ENCODE measurements at places on chromosomes 7 and 10. TPM values are rescaled to one million over a fixed set of nuclear protein-coding genes. Genes with fewer than 3 reads are reported as not detected.

DNA sequence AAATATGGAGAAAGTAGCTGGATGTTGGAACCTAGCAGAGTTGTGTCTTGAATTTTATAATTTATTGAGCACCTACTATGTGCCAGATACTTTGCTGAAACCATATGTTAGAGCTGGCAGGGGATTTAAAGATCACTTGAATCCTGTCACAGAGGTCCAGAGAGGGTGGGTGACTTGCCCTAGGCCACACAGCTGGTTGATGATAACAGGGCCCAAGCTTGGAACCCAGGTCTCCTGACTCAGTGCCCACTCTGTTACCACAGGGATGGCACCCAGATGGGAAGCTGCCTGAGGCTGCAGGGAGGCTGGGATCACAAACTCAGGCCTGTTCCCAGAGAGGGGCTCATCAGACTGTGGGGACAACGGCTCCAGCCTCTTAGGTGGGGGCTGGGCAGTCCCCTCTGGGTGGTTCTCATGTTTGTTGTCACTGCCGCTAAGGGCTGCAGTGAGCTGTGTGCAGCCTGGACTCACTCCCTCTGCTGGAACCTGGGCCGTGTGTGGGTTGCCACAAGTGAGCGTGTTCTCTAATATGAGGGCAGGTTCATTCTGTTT is 18.6 kb downstream of the GOLGA7B start:
- no peak for DNase-seq

GRCh38 chr10:52609071-52609470 is 163.5 kb downstream of the MBL2 start:
- no peak for DNase-seq

- no peak for DNase-seq
Observed at GRCh38 chr7:74439541-74439940, 14.2 kb upstream of the GTF2IRD1 start.

DNA sequence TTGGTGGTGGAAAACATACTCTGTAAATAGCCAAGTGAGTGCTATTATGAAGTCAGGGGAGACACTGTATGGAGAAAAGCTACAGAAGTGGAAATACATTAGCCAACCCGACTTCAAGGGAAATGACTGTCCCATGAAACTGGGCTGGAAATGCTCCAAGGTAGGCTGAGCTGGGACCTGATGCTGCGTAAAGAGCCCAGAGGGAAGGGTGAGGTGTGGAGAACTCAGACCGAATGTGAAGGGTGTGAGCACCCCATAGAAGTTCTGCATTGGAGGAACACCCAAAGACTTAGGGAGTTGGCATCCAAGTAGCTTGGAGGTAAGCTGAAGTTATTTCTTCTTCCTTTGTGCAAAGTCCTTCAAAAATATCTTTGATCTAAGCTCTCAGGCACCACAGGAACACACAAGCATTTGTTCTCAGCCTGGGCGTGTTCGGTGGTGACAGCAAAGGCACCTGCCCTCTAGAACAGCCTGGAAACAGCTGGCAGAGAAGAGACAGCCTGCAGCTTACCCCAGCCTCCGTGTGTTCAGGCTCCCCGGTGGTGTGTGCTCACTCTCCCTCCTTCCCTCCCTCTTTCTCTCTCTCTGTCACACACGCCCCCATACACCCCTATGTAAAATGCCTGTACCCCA is 19.1 kb upstream of the GJD4 start:
- no peak for DNase-seq

- no peak for DNase-seq
Observed at GRCh38 chr7:117750612-117751563, 122.4 kb downstream of the CTTNBP2 start.

DNA sequence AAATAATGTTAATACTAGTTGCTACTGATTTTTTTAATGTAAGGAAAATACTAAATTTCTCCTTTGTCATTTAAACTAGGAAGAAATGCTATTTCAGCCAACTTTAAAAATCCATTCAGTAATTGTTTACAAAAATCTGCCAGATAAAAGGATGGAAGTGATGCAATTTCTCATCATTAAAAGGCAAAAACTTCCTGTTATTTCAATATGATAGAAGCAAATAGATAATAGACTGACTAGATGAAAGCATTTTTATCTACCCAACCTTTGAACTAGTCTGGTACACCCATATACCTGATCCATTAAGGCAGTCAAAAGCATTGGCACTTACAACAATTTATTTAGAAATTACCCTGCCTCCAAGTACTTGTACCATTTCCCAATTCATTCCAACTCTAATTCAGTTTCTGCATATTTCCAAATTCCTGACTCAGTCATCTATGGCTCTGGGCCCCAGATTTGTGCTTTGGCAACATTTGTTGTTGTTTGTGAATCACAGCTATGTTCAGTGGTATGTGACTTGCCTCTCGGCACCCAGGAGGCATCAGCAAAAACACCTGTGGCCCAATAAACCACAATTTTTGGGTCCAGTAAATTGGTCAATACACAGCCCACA is 482.6 kb upstream of the SEMA3A start:
- no peak for DNase-seq

DNA sequence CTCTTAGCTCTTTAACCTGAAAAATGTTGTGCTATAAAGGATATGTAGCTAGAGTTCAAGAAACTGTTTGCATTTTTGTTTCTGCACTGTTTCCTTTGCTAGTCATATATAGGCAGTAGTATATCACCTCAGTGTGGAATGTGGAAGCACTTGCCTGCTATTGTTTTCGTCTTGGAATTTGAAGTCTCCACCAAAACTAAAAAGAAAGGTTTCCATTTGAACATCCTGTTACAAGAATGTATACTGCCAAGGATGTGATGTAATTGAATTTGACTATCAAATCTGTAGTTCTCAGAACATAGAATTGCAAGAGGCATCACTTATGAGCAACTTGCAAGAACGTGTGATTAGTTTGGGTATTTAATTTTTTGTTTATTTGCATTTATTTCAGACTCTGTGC is 51.1 kb upstream of the MEOX2 start:
- DNase-seq = no peak

GRCh38 chr7:156475666-156476065 is 164.9 kb upstream of the RNF32 start:
- DNase-seq = no peak

DNA sequence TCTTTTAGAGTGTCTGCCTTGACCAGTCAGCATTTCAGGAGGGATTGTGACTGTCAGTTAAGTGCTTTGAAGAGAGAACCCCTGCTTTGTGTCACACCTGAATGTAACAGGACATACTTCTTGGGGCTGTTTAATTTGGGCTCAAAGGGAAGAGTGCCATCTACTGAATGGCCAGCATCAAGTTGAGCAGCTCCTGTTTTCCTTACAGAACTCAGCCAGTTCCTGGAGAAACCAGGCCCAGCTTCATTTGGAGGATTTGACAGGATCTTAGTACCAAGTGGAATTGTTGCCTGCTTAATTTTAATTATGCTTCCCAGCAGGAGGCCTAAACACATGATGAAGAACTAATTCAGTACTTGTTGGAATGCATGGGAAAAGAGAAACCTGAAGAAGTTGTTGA is 8.3 kb downstream of the ADD3 start:
- DNase-seq = no peak

GRCh38 chr10:10128387-10128786 is 889.3 kb upstream of the CELF2 start:
- DNase-seq = no peak

GRCh38 chr10:124233546-124234138 is 140.2 kb upstream of the CHST15 start:
- DNase-seq = no peak

- DNase-seq = no peak
Observed at GRCh38 chr10:4543938-4544533, 282.0 kb upstream of the AKR1E2 start.

DNA sequence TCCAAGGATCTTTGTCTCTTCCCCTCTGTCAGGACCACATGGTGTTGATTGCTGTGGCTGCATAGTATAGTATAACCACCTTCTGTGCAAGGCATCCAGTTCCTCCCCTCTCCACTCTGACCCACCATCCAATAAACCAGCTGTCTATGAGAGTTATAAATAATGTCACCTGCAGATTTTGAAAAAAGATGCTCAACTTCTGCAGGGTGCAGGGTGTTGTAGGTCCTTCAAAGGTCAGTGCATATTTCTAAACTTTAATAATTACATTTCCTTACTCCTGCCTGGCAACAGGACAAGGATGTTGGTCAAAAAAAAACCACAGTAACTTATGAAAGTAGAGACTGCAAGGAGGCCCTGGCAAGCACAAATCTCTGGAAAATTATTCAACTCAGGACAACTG is 166.2 kb downstream of the PKD1L1 start:
- DNase-seq = no peak

- no peak for DNase-seq
Observed at GRCh38 chr7:3955751-3956696, 655.0 kb downstream of the SDK1 start.

DNA sequence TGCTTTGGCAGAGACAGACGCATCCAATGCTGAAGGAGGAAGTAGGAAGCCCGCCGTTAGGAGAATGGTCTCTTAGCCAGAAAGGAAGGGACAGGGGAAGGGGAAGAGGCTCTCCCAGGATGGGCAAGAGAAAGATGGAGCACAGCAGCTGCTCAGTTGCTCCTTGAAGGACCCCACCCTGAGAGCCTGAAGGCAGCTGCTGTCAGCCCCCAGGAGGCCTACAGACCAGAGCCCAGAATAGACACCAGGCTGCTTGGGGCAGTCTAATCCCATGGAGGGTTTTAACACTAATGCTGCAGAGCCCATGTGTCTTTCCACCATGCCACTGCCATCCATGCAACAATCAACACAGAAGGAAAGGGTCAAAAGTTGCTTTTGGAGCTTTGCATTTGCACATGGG is 3.5 kb upstream of the C7orf33 start:
- DNase-seq = no peak

GRCh38 chr7:15751191-15751701 is 64.8 kb upstream of the MEOX2 start:
- no peak for DNase-seq

DNA sequence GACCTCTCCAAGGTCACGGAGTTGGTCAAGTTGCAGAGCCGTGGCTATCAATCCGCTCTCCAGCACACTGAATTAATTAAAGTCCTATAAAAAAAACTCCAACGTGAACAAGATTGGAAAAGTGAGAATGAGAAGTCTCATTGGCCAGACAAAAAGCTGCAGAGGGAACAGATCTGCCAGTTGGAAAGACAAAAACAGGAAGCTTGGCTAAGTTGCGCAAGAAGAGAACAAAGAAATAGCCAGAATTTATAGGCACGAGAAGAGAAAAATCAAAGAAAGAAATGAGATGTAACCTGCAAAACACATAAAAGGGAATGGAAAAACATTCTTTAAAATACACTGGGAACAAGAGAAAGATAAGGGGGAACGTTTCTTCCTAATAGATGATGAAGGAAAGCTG is 45.7 kb upstream of the CRTAC1 start:
- no peak for DNase-seq

DNA sequence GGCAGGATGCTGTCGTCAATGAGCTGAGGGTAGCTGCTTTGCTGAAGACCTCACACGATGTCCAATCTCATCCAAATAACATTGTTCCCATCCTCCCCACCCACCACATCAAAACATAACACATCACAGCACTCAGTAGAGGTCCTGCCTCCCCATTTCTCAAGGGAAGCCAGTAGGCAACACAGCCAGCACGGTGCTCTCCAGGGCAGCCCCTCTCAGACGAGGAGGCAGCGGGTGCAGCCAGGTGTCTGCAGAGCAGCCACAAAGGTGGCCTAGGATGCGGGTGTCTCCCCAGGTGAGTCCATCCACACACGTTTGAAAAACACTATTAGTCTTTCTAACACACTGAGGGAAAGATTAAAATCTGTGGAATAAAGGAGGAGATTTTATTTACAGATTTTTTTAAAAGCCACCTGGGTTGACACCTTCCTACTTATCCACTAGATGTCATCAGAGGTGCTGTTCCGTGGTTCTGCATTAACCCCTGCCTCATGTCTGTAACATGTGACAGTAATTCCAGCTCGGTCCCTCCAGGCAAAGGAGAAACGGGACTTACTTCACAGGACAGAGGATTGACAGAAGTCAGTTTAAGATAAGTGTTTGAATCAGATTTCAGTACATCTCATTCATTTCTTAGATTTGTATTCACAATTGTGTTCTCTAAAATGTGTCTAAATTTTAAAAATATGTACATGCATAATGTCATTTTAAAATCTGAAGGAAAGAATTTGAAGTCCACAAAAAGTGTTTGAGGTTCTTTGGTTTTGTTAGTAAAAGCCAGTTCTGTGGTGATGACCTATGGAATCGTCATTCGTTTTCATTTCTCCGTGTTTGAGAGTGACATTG is 68.0 kb downstream of the LANCL2 start:
- DNase-seq = no peak

GRCh38 chr7:121931149-121931902 is 58.4 kb downstream of the PTPRZ1 start:
- DNase-seq = no peak

DNA sequence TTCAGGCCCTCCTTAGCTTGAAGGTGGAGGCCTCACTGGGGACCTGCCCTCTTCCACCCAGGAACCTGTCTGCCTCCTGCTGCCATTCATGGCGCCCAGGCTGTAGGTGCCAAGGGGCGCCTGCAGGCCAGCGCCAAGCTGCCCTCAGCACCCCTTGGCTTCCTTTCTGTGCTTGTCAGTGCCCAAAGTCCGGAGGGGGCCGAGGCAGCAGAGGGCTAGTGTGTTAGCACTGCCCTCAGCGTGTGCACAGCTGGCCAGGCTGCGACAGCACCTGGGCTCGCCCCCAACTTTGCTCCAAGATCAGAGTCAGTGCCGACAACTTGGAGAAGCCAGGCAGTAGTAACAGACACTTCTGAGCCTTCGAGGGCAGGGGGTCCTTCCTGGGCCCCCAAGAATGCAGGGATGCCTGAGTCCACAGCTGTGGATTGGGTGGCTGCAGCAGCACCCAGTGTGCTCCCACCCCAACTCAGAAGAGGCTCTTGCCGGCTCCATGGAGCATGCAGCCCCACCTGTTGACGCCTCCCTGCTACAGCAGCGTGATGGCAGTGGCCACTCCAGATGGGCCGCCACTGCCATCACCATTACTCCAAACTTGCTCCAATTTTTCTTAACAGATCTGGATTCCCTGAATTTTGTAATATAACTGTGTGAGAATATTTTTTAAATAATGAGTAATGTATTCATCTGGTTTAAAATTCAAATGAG is 41.7 kb downstream of the CACUL1 start:
- no peak for DNase-seq

DNA sequence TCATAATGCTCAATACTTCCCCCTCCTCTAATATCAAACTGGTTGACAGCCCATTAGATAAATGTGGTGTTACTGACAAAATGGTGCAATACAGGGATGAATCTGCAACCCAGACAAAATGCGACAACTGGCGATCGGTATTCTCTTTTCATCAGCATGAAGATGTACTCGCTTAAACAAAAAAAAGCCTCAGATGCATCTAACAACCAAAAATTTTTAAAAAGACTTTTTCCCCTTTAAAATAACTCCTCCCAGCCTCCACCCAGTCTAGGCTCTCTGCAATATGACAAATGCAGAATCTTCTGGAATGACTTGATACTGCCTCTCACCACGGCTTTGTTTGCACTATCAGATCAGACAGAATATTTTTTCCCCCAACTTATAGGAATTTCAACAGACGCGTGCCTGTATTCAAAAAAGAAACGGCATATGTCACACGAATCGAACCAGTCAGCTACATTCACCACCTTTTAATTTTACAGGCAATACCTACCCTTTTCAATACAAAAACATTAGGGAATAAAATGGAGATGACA is 1.2 kb downstream of the YWHAG start:
- DNase-seq = no peak

Gene CCDC146
- total RNA-seq = 3.2 TPM

Gene PDK4
- not detected for total RNA-seq

Gene BAMBI
- total RNA-seq = not detected

Gene SPOCK2
- 25.9 TPM for total RNA-seq

Gene FAM3C
- total RNA-seq = 71.4 TPM

Gene SPDYE6
- not detected for total RNA-seq

Gene DDX21
- total RNA-seq = 209 TPM
